ENCODE measurements at places on chromosomes 1 and 21. TPM values are rescaled to one million over a fixed set of nuclear protein-coding genes. Genes with fewer than 3 reads are reported as not detected.

C4BPA gene
- not detected for total RNA-seq

TEX38 gene
- total RNA-seq = not detected

ESRRG gene
- total RNA-seq = 1.5 TPM

ZMYND12 gene
- total RNA-seq = 0.68 TPM

OR2L8 gene
- total RNA-seq = not detected

FLG gene
- not detected for total RNA-seq

TRIM17 gene
- 6.3 TPM for total RNA-seq

LEFTY2 gene
- total RNA-seq = not detected

KANK4 gene
- 5.4 TPM for total RNA-seq

TSPAN2 gene
- 5.4 TPM for total RNA-seq

PWP2 gene
- total RNA-seq = 4.1 TPM

DNA sequence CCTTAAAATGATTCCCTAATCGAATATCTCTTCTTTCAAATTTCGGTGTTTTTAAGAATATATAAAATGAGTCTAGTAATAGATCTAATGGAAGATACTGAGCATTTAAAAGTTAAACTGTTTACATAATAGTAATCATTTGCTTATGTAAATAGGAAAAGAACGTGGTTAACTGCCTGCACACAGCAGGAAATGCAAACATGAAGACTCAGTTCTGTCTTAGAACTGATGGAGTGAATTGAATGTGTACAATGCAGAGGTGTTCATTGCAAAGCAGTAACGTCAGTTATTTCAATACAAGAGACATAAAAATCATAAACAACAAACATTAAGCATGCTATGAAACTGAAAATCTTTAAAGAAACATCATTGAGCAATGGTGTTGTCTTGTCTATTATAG lies 359.4 kb upstream of the ADAMTS5 start:
- H3K27me3 ChIP-seq = no peaks in the 10 kb centered on the region
- no peaks in the 10 kb centered on the region for H3K36me3 ChIP-seq
- H3K4me1 ChIP-seq = no peaks in the 10 kb centered on the region

DNA sequence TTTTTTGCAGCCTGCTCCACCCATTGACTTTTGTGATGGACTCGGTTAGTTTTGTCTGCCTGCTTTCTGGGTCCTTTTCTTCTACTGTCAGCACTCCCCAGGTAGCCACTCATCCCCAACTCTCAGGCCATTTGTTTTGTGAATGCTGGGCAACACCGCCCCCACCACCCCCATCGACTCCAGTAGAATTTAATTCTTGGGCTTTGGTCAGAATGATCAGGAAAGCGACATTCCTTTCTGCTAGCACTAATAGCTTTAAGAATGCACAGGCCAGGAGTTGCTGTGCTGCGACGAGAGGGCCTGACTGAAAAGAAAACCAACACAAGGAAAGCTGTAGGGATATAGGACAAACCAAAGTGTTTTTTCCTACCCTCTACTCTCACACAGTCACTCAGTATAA lies 144.4 kb downstream of the CDC7 start:
- H3K27me3 ChIP-seq = no peaks in the 10 kb centered on the region
- H3K36me3 ChIP-seq = peaks cover 8% of the 10 kb centered on the region
- H3K27ac ChIP-seq = peak overlapping the region; percentile 60
- no peak overlapping the region for H3K4me3 ChIP-seq

DNA sequence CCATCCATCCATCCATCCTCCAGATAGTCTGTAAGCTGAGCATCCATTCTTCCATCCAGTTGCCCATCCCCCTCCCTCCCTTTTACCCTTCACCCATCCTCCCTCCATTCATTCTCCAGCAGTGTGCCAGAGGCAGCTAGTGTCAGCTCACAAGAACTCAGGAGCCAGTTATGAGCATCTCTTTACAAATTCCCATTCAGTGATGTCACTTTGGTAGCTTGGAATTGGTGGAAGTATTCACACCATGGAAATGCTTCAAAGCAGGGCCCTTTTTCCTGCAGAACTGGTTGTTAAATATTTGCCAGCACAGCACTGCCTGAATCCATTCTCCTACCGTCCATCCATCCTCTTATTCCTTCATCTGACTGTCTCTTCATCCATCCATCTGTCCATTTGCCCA lies 72.5 kb downstream of the ARHGEF10L start:
- H3K4me1 ChIP-seq = peaks cover 4% of the 10 kb centered on the region
- no peak overlapping the region for H3K27ac ChIP-seq
- H3K4me3 ChIP-seq = no peak overlapping the region
- H3K36me3 ChIP-seq = no peaks in the 10 kb centered on the region

DNA sequence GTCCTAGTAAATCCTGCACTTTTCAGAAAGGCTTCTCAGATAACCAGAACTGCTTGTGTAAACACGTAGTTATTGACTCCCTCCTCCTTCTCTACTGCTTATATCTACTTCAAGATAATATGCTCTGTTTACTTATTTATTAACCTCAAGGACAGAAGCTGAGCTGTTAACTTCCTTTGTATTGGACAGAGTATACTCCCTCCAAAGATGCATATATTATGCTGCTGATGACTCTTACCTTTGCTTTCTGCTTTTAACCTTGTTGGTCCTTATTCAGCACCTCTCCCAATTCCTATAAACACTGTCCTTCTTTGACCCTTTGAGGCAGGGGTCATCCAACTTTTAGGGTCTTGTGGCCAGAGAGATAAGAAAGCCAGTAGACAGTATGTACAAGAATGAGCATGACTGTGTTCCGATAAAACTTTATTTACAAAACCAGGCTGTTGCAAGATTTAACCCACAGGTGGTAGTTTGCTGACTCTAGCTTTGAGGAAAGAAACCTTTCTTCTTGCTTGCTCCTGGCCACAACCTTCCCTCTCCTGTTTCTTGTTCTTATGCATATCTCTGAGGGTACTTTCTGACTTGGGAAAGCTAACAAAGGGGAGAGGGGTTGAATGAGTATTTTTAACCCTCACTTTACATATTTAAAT lies 4.9 kb downstream of the TPM3 start:
- H3K27ac ChIP-seq = no peak overlapping the region
- H3K4me1 ChIP-seq = peaks cover 20% of the 10 kb centered on the region
- H3K27me3 ChIP-seq = peaks cover 28% of the 10 kb centered on the region
- H3K36me3 ChIP-seq = peaks cover 2% of the 10 kb centered on the region

DNA sequence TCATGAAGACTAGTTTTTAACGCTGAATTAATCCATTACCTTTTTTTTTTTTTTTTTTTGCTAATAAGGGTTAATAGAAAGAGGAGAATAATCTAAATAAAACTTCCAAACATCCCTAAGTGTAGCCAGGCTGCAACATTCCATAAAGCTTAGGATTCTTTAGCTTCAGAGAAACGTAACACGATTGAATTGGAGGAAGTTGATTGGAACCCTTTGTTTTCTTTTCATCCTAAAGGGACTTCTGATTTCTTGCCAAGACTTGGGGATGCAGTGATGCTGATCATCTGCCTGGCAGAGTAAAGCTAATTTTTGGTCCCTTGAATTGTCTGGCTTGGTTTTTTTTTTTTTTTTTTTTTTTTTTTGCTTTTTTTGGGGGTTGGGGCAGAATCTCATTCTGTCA lies 142.9 kb downstream of the VPS13D start:
- DNase-seq = no peak
- H3K27me3 ChIP-seq = no peaks in the 10 kb centered on the region
- H3K27ac ChIP-seq = no peak overlapping the region
- H3K36me3 ChIP-seq = peaks cover 14% of the 10 kb centered on the region

- peaks cover 3% of the 10 kb centered on the region for H3K36me3 ChIP-seq
- no peak for DNase-seq
- peaks cover 12% of the 10 kb centered on the region for H3K27me3 ChIP-seq
- no peak overlapping the region for H3K4me3 ChIP-seq
These were observed 79.4 kb downstream of the FCRL5 start for GRCh38 chr1:157472959-157473358.

DNA sequence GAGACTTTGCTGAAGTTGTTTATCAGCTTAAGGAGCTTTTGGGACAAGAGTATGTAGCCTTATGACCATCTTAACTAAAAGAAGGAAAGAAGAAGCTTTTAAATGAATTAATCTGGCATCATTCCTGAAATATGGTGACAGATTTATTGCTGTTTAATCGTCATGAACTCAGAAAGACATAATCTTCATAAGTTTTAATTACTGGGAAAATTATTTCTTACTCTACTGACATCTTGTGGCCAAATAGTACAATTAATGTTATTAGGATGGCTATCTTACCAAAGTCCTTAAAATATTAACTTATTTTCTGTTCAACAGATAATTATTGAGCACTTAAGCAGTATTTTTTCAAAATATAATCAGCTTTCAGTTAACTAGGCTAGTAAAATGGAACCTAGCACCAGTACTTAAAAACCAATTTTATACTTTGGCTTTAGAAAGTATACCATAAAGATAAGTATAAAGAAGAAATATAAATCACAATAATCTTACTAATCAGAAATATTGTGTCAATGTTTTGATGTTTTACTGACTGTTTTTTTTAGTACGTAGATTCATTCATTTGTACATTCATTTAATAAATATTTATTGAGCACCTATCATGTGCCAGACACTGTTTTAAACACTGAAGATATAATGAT lies 34.7 kb upstream of the GPR25 start:
- H3K27ac ChIP-seq = no peak overlapping the region
- peaks cover 30% of the 10 kb centered on the region for H3K36me3 ChIP-seq
- H3K4me1 ChIP-seq = no peaks in the 10 kb centered on the region

DNA sequence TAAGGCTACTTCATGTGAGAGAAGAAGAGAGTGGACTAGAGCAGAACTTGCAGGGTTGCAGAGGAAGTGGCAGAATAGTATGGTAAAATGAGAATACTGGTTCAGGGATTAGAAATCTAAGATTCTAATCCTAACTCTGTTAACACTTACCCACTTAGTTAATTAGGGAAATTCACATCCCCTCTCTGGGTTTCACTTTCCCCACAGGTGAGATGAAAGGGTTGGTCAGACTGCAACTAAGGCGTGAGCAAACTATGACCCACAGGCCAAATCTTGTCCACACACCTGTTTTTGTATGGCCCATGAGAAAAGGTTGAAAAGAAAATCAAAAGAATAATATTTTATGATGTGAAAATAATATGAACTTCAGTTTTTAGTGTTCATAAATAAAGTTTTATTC lies 117.5 kb downstream of the MACF1 start:
- H3K27ac ChIP-seq = no peak overlapping the region
- no peak overlapping the region for H3K4me3 ChIP-seq
- H3K4me1 ChIP-seq = no peaks in the 10 kb centered on the region
- no peaks in the 10 kb centered on the region for H3K27me3 ChIP-seq
- H3K36me3 ChIP-seq = peaks cover 3% of the 10 kb centered on the region

DNA sequence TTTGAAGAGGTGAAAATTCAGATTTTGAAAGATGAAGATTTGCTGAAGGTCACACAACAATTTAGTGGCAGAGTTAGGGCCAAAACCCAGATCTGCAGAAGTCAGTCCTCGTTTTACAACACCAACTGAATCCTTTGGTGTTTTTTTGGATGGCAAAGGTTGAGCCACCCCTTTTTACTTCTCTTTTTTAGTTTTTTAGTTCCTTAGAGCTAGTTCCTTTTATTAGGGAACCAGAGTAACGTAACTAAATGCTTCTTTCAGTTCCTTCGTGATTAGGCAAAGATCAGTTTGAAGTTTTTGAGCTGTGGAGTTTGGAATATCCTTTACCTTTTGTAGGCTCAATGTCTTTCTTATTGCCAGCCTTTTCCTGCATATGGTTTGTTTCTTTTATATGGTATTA lies 67.9 kb upstream of the ARID1A start:
- no peaks in the 10 kb centered on the region for H3K27me3 ChIP-seq
- no peaks in the 10 kb centered on the region for H3K4me1 ChIP-seq
- no peak overlapping the region for H3K4me3 ChIP-seq

GRCh38 chr1:22452481-22452957 lies 868 bp downstream of the ZBTB40 start:
- H3K4me3 ChIP-seq = peak overlapping the region; percentile 90
- peak overlapping the region; percentile 97 for H3K27ac ChIP-seq
- H3K27me3 ChIP-seq = no peaks in the 10 kb centered on the region

GRCh38 chr1:206411321-206411720 lies 59.0 kb upstream of the IKBKE start:
- no peak for DNase-seq
- H3K27ac ChIP-seq = peak overlapping the region; percentile 81
- H3K36me3 ChIP-seq = peaks cover 15% of the 10 kb centered on the region
- H3K27me3 ChIP-seq = no peaks in the 10 kb centered on the region
- H3K4me3 ChIP-seq = no peak overlapping the region

DNA sequence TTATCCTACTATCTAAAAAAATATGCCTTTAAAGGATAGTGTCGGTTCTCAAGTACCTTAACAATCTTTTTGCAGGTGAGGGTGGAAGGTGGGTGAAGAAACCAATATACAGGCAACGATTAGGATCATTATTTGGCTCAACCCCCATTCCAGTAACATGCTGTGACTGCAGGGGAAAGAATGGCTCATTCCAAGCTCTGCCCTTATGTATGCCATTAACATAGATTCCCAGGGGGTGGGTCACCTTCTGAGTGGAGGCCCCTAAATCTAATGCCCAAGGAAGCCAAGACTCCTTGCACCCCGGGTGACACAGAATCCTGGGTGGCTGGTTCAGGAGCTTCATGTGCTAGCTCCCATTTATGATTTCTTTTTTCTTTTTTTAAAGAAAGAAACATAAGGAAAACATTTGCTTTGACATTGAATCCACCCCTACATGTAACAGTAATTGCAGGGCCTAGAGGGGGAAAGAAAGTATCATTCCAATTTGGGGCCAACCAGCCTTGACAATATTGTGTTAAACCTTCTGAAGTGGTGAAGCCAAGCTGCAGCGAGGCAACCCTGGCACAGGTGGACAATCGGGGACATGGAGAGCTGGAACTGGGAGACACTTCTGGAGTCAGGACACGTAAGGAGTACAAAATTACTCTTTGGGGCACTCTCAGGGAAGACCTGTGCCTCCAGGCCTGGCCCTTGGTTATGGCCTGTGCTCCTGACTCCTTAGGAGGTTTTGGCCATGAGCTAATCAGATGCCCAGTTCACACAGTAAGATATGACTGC lies 200.3 kb downstream of the PBX1 start:
- peaks cover 11% of the 10 kb centered on the region for H3K4me1 ChIP-seq
- H3K36me3 ChIP-seq = peaks cover 4% of the 10 kb centered on the region
- H3K27me3 ChIP-seq = no peaks in the 10 kb centered on the region
- DNase-seq = no peak
- no peak overlapping the region for H3K27ac ChIP-seq

DNA sequence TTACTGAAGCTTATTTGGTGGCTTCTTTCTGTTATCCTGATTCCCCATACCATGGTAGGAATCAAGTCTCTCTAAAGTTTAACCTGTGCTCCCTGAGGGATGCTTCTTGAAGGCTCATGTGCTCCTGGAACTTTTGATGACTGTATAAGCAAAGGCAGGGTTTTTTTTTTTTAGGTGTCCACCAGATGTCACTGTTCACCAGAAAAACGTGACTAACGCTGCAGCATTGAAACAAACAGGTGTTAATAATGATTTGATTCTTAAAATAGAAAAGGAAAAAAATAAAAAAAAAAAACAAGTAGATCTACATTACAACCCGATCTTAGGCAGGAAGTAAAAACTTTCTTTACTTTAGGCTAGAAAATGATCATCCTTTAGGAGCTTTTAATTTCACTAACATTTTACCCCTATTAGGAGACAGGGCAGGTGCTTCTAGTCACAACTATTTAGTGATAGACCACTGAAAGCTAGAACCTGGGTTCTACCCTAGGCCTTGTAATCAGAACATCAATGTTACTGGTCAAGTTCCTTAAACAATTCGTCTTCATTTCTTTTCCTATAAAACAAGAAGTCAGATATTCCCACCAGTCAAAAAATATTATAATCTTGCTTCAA lies 223.0 kb downstream of the PLA2G4A start:
- H3K4me1 ChIP-seq = no peaks in the 10 kb centered on the region
- no peaks in the 10 kb centered on the region for H3K36me3 ChIP-seq
- H3K4me3 ChIP-seq = no peak overlapping the region
- DNase-seq = peak; percentile 15
- H3K27ac ChIP-seq = no peak overlapping the region
- no peaks in the 10 kb centered on the region for H3K27me3 ChIP-seq

- peaks cover 37% of the 10 kb centered on the region for H3K27me3 ChIP-seq
- H3K4me3 ChIP-seq = no peak overlapping the region
- no peaks in the 10 kb centered on the region for H3K36me3 ChIP-seq
- no peaks in the 10 kb centered on the region for H3K4me1 ChIP-seq
- no peak overlapping the region for H3K27ac ChIP-seq
- no peak for DNase-seq
These were observed 6.2 kb upstream of the TMEM54 start for GRCh38 chr1:32907435-32907834.
